Dermis microvascular lymphatic vessel endothelial cell (primary cell): ENCODE measurements at places on chromosomes 16 and 17.

- no peak for DNase-seq
Observed at GRCh38 chr17:30170415-30170987, 53.9 kb downstream of the NSRP1 start.

GRCh38 chr16:49498666-49499413 is 125.2 kb downstream of the C16orf78 start:
- DNase-seq: no peak

DNA sequence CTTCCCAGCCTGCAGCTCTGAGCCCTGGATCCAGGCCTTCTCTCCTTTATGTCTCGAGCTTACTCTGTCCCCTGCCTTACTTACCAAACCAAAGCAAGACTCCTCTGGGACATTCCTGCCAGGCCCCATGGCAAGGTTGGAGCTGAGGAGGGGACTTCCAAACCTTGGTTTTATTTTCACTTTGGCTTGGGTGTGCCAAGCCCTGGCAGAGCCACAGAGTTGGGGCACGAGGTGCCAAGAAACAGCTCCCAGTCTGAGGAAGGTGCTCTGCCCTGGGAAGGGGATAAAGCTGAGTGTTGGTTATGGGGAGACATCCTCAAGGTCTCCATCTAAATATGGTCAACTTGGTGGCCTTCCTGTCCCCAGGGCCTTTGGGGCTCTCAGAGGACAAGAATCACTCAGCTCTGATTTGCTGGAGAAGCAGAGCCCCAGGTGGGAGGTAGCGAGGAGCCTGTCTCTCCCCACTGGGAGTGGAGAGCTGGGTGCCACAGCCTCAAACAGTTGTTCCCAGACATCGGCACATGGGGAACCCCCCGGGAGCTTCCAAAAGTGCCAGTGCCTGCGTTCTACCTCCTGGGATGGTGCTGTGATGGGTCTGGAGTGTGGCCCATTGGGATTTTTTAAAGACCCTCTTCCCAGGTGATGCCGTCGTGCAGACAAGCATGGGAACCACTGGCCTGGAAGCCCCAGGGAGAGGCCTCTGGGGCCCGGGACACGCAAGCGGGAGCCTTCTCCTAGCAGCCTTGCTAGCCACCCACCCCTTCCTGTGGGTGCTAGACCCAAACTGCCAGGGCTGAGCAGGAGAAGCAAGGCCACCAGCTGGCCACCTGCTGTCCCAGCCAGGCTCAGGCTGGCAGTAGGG is 10.3 kb downstream of the NLRC5 start:
- DNase-seq: no peak

GRCh38 chr16:62034231-62035114 is 1.8 kb downstream of the CDH8 start:
- no peak for DNase-seq

DNA sequence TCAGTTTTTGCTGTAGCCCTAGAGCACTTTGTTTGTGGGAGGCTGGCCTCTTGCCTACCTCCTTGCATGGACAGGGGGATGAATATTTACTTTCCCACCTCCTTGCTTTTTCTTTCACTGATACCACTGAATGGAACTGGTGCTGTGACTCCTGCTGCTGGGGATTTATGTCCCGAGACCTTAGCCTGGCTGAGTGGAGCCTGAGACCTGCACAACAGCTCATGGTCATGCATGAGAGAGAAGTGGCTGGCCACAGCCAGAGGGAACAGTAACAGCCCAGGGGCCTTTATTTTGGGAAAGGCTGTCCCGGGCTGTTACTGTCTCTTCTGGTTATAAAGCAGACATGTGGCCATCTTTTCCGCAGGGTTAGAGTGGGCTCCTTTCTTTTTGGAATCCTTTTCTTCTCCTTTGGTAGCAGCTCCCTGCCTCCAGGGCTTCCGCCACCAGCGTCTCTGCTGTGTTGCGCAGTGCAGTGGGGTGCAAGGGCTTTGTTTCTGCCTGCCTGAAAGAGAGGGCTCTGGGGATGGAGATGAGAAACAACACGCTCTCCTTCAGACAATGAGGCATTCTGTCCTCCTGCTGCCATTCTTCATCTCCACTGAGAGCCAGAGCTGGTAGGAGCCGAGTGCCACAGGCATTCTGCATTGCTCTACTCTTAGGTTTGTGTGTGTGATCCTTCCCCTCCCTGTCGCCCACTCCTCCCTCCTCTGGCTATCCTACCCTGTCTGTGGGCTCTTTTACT is 14.5 kb downstream of the SNX11 start:
- no peak for DNase-seq

DNA sequence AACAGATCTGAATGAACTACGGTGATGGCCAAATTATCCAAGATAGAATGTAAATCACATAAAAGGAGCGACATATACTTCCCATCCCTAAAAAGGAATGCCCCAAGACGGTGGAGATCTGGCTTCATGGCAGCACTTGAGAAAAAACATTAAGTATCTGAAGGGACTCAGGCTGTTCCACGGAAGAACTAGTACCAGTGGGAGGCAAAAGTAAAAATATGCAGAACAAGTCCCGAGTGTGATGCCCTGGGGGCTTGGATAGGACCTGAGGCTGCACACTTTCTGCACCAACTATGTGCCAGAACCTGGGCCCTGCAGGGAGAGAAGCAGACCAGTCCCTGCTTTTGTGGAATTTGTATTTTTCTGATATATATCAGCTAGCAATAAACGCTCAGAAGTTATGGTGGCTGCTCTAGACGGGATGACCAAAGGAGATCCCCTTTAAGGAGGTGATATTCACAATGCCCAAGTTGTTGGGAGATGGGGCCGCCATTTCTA is 539 bp upstream of the CKLF start:
- DNase-seq: no peak

- DNase-seq: no peak
Observed at GRCh38 chr16:50567651-50568050, 19.5 kb downstream of the NKD1 start.

DNA sequence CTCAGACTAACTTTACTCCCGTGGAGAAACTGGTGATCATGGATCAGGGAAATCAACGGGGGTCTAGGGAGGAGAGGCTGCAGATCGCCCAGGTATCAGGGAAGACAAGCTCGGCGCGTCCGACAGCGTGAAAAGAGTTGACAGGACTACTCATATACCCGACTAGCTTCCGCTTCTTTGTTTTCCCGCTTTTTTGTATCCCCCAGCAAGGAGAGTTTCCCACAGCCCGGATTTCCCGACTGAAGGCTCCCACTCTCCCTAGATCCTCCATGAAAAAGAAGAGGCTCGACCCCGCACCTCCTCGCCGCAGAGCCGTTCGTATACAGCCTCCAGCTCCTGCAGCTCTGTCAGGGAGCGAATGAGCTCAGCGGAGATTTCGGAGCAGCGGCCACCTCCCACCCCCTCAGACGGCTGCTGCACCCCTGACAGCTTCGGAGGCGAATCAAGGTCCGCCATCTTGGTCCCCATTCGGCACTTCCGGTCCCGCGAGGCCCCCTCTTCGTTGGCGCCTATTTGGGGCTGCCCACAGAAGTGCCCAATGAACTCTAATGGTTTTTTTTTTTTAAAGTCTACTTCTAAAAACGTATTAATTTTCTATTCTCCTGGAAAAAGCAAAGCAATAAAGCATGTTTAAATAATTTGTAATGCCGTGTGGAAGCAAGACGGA is at the start of gene COG4:
Gene COG4, minus strand, starts transcription at position 479 of the 667 bp plus-strand sequence. Its CDS starts 11 bp downstream, at position 468.
- peak; percentile 88 for DNase-seq

- no peak for DNase-seq
Observed at GRCh38 chr17:17824783-17825614, 11.8 kb downstream of the SREBF1 start.

DNA sequence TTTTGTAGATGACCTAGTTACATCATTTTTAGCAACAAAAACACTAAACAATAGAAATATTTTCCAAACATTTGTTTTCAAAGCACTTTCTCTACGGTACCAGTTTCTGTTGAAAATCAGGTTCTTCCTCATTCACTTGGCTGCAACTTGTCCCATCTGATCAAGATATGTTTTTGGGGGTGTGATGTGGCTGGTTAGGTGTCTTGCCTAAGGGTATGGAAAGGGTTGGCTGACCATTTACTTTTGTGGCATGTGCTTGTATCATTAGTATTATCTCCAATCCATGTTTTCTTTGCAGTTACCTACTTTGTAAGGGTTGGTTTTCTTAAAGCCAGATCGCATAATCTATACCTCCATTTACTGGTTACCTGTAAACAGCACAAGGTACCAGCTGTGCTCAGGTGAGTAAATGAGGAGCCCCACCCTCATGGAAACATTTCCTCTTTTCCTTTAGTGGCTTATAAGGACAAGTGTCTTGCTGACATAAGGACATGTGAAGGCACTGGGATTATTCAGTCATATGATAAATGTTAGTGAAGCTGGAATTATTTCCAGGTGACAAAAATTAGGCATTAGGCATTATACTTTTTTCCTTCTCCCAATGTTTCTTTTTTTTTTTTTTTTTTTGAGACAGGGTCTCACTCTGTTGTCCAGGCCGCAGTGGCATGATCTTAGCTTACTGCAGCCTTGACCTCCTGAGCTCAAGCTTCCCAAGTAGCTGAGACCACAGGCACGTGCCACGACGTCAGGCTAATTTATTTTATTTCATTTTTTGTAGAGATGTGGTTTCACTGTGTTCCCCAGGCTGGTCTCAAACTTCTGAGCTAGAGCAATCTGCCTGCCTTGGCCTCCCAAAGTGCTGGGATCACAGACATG is 162.0 kb downstream of the CCDC182 start:
- no peak for DNase-seq

GRCh38 chr17:82281502-82282238 is 8.2 kb upstream of the CSNK1D start:
- peak; percentile 36 for DNase-seq

- no peak for DNase-seq
Observed at GRCh38 chr16:3304370-3304769, 860 bp downstream of the TIGD7 start.

DNA sequence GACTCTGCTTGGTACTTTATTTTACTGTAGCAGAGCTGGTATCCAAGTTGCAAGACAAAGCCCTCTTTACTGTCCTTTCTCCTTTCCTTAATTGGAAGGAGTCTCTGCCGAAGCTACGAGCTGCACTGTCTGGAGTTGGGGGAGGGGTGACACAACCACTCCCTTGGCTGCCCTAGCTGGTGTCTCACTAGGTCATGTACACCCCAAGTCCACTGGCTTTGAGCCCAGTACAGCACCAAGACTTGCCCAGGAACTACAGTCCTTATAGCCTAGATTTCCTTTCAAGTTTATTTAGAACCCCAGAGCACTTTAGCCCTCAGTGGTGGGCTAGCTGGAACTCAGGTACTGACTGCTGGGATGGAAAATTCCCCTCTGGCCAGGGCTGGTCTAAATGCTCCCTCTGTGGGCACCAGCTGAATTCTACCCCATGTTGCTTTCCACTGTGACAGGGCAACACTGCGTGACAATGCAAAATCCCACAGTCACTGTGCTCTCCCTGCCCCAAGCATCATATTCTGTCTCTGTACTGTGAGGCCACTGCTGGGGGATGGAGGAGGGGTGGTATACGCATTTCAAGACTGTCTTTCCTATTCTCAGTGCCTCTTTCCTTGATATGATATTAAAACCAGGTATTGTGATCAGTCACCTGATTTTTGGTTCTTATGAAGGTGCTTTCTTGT is 18.4 kb downstream of the EFCAB5 start:
- DNase-seq: no peak

DNA sequence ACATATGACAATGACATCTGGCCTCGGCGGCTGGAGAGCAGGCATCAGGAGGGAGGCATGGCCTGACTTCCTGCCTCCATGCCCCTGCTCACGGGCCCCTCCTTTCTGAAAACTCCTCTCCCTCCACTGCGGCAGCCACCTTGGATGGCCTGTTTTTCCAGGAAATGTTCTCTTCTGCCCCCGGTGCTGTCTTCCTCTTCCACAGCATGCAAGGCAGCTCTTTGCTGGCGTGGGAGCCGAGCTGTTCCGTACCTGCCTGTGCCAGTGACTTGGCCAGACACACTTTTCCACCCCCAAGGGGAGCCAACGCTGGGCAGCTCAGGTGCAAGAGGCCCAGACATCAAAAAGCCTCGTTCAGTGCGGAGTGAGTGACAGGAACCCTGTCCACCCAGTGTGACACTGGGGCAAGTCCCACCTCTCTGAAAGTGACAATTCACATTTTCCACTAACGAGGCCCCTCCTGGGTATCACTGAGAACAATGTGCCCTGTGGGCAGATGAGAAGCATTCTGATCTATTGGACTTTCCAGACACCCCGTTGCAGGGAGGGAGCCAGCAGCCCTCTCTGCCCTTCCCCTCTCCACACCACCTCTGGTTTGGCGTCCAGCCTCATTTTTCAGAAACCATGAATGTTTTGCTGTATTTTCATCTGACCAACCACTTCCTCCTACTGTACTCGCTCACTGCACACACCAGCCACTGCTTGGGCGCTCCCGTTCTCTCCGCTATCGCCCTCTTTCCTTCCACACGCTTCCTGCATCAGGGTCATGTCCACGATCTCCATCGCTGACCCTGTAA is 31.2 kb downstream of the NSMCE1 start:
- peak; percentile 83 for DNase-seq

- peak; percentile 94 for DNase-seq
Observed at GRCh38 chr17:38742411-38743308, 5.5 kb downstream of the PCGF2 start.
